ENCODE measurements at places on chromosomes 1 and 21.

- DNase-seq, result no peak
These were observed 93.4 kb downstream of the FGGY start for GRCh38 chr1:59390307-59390706.

DNA sequence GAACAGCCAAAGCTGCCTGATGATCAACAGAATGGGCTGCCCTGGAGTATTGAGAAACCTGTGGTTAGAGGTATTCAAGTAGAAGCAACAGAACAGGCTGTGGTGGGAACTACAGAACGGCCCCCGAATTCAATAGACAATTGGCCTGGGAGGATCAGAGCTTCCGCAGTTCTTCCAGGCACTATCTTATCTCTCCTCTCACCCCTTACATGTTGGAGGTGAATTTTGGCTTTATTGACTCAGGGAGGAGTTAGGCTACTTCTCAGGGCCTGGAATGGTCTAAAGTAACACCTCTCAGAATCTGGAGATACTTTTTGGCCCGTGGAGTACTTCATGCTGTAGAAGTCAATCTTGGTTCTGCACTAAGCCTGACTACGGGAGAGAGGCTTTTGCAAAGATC lies 253.0 kb downstream of the PRDM2 start:
- DNase-seq, result no peak

GRCh38 chr1:67632356-67632755 lies 52.6 kb upstream of the GADD45A start:
- no peak for DNase-seq

GRCh38 chr1:215631489-215631888 lies 64.4 kb downstream of the KCTD3 start:
- no peak for DNase-seq

DNA sequence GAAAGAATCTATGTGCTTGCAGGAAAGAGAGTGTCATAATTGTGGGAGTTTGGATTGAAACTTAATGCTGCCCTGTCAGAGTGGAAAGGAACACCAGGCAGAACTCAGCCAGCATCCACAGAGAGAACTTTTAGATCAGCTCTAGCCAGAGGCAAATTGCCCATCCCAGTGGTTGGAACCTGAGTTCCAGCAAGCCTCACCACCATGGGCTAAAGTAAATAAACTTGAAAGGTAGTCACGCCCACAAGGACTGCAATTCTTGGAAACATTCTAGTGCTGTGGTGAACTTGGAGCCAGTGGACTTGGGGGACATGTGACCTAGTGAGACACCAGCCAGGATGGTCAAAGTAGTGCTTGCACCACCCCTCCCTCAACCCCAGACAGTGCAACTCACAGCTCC lies 571.6 kb downstream of the LRRIQ3 start:
- no peak for DNase-seq

DNA sequence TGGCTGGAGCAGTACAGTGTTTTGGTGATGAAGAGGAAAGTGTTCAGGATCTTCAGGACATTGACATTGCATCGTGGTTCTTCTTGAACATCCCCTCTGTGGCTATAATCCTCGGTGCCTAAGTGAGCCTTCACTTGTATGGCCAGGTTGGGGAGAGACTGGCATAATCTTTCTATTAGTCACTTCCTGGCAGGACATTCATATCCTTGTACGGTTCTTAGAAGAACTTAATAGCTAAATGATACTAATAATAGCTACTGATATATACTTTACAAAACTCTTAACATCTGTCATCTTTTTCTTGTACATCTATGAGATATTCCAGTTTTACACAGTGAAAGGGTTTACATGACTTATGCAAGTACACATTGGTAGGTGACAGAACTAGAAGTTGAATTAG lies 35.8 kb downstream of the CELF3 start:
- DNase-seq, result no peak

DNA sequence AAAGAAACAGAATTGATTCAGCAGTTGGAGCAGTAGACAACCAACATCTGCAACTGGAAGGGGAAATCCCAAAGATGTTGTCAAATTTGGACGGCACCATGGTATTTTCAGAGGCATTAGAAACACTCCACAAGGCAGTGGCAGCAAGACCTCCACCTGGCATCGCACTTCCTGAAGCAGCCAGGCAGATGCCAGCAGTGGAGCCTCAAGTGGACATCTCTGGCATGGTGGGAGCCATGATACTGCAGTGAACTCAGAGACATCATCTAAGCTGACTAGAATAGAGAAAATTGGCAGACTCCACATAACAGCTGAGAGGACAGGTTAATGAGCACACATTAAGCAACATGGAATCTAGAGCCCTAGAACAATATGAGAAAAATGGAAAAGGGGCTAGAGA lies 33.9 kb upstream of the RGS8 start:
- DNase-seq, result no peak

GRCh38 chr1:201400212-201400851 lies 1.2 kb upstream of the LAD1 start:
- DNase-seq, result no peak

- DNase-seq, result no peak
These were observed 6.9 kb downstream of the AGRN start for GRCh38 chr1:1026599-1027413.

DNA sequence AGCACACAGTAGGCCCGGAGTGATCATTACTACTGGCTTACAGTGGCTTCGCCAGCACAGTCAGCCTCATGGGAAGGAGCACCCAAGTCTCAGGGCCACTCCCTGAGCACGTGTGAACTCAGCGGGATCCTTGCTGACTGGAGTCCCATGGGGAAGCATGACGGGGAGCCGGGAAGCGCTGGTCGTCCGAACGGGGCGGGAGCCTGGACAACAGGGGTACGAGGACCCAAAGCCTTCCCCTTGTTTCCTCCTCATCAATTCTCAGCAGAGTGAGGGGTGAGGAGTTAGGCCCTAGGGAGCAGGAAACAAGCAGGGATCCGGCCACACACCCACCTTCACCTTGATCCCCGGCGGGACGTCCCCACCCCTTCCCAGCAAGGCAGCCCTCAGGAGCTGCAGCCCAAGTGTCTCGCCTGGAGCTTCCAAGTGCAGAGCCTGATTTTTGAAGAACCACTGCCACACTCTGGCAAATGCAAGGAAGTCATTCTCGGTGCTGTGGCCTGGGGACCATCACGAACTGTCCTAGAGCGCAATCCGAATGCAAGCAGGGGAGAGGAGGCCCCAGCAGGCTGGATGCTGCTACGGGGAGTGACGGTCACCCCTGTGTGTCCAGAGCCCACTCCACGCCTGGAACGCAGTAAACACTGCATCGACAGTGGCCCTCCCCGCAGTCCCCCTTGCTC lies 35.5 kb downstream of the TOMM20 start:
- DNase-seq, result no peak

DNA sequence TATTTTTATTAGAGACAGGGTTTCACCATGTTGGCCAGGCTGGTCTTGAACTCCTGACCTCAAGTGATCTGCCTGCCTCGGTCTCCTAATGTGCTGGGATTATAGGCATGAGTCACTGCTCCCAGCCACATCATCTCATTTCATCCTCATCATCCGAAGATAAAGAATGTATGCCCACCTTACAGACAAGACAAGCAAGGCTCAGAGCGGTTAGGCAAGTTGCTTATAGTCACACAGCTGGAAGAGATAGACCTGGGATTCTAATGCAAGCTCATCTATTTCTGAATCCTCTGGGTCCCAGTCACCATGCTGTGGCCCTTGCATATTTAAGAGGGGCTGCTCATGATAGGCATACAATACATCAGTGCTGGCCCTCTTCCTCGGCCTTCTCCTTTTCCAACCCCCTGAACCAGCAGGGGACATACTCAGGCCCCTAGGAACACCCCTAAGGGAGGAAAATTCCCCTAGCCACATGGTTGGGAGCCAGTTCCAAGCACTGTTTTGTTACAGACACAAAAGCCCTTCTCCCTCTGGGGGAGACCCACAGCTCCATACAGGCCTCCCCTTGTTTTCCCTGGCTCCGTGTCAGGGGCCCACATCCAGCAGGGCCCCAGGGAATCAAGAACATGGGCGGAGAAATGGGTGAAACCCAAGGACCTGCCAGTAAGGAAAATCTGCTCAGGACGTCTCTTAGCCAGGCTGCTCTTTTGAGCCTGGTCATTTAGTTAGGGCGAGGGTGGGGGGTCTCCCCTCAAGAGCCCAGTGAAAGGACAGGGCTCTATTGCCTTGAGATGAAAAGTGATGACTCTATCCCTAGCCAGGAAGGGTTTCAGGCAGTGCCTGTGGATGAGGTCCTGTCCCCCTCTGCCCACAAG lies 6.9 kb downstream of the CSRP1 start:
- no peak for DNase-seq

DNA sequence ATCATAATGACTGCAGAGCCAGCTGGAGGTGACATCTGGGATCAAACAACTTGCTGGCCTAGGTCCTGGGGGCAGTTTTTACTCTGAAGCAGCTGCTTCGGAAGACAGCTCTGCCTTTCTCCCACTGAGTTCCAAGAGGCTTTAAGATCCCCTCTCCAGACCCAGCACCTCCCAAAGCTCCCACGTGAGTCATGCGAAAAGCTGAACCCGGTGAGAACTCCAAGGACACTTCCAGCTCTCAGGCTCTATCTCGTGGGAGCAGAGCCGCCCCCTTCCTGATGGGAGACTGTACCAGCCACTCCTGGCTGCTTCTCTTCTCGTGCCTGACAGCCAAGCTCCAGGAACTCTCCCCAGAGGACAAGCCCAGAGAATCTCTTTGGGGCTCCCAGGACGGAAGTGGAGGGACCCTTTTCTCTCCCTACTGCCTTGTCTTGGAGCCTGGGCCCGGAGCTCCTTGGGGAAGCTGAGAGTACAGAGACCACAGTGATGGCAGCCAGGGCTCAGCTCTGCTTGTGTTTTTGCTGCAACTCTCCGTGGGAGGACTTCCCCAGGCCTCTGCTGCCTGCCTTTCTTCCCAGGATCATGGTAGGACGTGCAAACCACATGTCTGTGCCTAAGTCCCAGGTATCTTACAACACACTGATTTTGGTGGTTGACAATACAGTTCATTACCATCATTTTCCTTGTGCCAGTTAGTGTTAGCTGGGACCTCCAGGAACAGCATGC lies 40.6 kb downstream of the STUM start:
- DNase-seq, result no peak

GRCh38 chr1:6560267-6560666 lies 5.2 kb downstream of the TAS1R1 start:
- no peak for DNase-seq

- DNase-seq, result peak; percentile 36
These were observed 132.2 kb downstream of the ADSS2 start for GRCh38 chr1:244319283-244320132.

GRCh38 chr1:246151796-246152434 lies 355.2 kb downstream of the SMYD3 start:
- no peak for DNase-seq

DNA sequence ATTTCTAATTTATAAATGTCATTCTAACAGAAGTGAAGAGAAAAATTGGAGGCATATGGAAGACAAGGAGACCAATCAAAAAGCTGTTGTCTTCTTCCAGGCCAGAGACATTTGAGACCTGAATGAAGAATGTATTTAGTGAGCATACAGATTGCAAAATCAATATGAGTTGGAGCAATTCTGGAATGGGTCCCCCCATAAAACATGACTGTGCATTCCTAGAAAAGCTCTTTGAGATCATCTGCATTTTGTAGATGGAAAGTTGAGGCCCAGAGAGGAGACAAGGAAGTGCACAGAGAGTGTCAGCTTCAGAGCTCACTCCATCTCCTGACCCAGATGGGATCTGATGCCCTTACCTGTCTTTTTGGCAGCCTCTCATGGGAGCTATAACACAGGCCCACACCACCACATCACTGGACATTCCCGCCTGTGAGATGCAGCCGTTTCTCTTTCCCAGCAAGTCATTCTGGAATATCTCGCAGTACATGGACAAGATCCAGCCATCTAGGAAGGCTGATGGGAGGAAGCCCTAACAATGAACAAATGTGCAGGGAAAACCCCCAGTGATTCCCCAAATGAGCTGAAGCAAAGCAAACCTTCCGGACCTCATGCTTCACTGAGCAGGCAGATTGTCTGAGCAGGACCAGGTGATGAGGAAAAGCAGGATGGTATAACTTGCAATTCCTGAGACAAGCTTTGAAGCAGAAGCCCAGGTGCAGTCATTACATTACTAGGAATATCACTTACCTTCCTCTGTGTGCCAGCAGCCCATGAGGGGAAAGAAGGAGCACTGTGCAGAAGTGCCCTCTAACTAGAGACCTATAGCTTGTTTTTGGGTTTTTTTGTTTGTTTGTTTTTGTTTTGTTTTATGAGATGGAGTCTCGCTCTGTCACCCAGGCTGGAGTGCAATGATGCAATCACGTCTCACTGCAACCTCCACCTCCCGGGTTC lies 445.6 kb downstream of the PLPP3 start:
- DNase-seq, result no peak

DNA sequence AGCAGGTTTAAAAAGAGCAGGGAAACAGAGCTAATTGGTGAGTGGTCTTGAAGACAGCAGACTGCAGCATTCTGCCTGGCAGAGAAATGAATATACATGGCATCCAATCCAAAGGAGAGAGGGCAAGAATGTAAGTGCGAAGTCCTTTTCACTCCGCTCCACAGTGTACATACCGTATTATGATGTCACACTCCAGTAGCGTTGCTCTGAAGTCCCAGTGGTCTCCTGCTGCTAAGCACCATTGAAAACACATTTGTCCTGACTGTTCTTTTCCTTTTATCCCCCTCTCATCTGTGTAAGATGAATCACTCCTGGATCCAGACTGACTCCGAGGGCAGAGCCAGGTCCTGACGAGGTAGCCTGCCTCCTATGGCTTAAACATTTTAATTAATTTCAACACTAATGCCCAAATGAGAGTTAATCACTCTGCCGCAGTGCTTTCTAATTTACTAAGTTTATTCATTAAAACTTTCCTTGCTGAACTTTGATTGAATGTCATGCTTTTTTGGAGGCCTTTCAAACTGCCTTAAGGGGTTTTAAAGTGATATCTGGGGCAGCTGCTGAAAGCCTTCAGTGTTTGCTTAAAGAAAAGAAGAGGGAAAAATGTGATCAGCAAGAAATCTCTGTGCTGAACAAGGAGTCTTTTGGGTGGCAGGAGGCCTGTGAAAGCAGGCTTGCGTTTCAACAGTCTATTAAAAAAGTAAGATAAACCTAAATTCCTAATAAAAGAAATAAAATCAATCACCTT lies 227.2 kb downstream of the ATG4C start:
- no peak for DNase-seq

DNA sequence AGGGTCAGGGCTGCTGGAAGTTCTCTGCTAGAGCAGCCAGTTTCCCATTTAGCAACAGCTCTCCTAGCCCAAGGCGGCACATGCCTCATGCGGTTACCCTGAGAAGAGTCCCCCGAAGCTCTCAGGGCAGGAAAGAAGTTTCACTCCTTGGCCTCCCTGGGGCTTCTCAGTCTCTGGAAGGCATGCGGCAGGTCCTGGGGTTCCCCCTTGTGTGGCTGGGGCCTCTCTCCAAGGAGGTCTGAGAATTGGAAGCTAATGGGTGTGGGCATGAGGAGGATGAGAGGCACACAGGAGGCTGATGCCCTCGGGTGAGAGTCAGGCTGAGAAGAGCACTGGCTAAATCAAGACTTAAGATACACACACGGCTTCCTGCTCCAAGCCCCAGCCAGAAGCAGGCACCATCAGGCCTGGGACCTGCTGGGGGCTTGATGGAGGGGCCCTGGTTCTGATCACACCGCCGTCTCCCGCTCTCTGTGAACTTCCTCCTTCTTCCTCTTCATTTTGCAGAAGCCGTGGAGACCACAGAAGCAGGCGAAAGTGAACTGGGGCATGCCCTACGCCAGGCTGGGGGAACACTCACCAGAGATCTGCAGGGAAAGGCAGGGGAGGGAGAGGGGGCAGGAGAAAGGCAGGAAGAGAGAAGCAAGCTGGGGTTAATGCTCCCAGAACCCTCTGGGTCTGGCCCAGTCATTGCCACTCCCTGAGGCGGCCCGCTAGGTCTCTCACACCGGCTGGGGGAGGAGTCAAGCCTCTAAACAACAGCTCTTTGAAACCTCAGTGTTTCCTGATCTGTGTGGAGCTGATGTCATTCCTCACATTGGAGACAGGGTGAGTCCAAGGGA lies 15.1 kb downstream of the BLACAT1 start:
- DNase-seq, result peak; percentile 67
